ENCODE measurements at places on chromosomes 2 and 18. TPM values are rescaled to one million over a fixed set of nuclear protein-coding genes. Genes with fewer than 3 reads are reported as not detected.

KLHL41 gene
- not detected for total RNA-seq

TXNDC2 gene
- 0.09 TPM for total RNA-seq

- DNase-seq = no peak
These were observed 85.7 kb upstream of the RBBP8 start for GRCh38 chr18:22847392-22847791.

- DNase-seq = no peak
These were observed 426.1 kb downstream of the PARD3B start for GRCh38 chr2:204971206-204971907.

DNA sequence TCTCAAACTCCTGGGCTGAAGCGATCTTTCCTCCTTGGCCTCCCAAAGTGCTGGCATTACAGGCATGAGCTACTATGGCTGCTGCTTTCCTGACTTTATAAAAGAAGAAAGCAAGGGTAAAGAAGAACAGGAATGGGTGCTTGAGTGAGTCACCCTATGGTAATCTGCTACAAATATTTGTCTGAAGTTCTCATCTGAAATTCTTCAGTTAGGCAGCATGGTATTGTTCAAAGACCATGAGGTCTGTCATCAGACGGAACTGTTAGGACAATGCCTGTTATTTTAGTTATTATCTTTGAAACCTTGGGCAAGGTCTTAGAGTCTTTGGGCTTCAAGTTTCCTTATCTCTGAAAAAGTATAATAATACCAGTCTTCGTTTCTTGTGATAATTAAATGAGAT lies 695.8 kb downstream of the RNF144A start:
- DNase-seq = no peak

NLRC4 gene
- not detected for total RNA-seq

Data from WTC11 (cell line).